ELR (cell line): ENCODE measurements at places on chromosomes 4 and X.

GRCh38 chr4:155342142-155342541, 34.6 kb downstream of the MAP9 start:
- DNase-seq = peak; percentile 67

- peak; percentile 33 for DNase-seq
Measured at GRCh38 chr4:147157860-147158701, 212.4 kb upstream of the TTC29 start.

GRCh38 chr4:188701952-188702351, 562.7 kb downstream of the TRIML1 start:
- DNase-seq = no peak

- DNase-seq = no peak
Measured at GRCh38 chrX:150446151-150446550, 83.0 kb downstream of the MAMLD1 start.

DNA sequence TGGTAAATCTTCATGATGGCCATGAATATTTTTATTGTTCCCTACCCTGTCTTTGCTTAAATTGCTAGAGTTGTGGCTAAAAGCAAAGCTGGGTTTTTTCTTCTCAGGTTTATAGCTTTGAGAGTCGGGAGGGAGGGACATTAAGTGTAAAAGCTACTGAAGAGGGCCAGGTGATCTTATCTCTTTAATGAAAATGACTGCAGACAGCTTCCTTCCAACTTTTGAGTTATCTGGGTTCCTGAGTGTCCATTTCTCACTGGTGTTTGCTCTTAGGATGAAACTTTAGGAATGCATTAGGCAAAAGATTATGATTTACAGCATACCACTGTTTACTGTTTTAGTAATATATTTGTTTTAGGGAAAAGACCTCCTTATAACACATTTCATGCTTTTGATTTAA, 187.7 kb downstream of the SHROOM3 start:
- DNase-seq = no peak

DNA sequence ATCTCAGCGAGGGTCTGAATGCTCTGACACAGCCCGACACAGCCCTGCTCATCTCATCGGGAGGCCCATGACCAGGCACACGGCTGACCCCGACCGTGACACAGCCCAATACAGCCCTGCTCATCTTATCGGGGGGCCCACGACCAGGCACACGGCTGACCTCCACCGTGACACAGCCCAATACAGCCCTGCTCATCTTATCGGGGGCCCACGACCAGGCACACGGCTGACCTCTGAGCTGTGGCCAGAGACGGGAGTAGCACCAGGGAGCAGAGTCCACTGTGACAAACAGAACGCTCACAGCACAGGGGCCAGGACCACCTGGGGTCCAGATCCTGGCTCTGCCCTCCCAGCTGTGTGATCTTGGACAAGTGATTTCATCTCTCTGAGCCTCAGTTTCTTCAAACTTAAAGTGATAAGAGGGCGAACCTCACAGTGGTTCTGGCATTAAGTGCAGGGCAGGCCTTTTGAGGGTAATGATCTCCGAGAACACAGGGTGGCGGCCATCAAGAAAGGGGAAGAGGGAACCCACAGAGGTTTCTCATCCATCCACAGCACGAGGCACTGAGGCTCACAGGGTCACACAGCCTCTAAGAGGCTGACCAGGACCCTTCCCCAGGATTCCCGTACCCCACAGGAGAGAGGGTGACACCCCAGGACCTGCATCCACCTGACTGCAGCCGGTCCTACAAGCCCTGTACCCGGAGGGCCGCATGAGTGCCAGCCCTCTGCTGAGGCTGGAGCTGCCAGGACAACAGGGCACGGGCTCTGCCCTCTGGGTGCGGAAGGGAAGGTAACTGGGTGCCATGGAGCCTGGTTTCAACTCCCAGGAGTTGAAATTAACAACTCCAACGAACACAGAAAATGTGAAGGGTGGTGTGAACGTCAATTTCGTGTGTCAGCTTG, 60.1 kb downstream of the WFS1 start:
- no peak for DNase-seq

DNA sequence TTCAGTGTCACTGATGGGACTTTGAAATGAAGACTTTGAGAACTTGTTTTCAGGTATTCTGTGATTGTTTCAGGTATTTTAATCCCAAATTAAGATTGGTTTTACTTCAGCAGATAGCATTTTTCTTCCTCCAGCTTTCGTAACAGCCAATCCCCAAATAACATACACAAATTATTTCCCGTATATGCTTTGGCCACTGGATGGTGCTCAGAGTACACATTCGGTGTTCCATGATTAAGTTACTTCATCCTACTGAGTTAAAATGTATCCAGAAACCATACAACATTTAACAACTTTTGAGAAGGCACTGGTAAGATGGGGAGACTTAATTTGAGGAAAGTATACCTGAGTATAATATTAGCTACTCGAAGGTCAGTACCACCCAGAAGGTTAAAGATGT, 233.4 kb upstream of the FAM47A start:
- DNase-seq = peak; percentile 0

GRCh38 chr4:24769571-24769970, 25.8 kb upstream of the SOD3 start:
- DNase-seq = peak; percentile 25

DNA sequence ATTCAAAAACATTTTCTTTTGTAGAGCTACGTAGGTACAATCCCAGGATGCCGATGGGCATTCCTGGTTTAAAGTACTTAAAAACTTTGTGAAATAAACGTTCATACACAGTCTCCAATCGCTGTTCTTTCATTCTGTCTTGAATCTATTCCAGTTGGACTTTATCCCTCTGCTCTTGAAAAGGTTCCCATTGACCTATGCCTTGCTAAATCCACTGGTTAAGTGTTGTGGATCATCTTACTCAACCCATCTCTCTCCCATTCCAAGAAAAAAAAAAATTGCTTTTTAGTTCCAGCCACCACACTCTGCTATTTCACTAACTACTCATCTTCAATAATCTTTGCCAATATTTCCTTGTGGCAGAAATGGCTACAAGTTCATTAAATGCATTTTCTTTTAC, 542.3 kb upstream of the GRIA3 start:
- DNase-seq = no peak

GRCh38 chr4:113248320-113248719, 198.9 kb downstream of the ANK2 start:
- peak; percentile 4 for DNase-seq

DNA sequence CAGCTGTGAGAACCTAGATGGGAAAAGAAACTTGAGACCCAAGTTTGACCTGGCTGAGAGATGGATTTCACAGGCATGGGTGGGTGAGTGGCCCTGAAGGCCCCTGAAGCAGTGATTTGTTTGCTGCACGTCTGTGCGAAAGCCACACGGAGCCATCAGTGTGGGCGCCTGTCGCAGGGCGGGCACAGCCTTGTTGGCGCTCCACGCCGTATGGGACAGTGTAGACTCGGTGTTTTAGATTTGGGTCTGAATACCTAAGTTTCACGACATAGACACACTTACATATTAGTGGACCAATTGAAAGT, 21.9 kb upstream of the UVSSA start:
- DNase-seq = no peak

- no peak for DNase-seq
Measured at GRCh38 chr4:125722009-125722408, 407.3 kb downstream of the FAT4 start.

- DNase-seq = no peak
Measured at GRCh38 chr4:172393220-172393619, 580.0 kb downstream of the GALNTL6 start.

GRCh38 chr4:38673130-38673978, 9.4 kb downstream of the KLF3 start:
- DNase-seq = no peak

- DNase-seq = no peak
Measured at GRCh38 chrX:37075892-37076595, 67.9 kb downstream of the FAM47C start.

DNA sequence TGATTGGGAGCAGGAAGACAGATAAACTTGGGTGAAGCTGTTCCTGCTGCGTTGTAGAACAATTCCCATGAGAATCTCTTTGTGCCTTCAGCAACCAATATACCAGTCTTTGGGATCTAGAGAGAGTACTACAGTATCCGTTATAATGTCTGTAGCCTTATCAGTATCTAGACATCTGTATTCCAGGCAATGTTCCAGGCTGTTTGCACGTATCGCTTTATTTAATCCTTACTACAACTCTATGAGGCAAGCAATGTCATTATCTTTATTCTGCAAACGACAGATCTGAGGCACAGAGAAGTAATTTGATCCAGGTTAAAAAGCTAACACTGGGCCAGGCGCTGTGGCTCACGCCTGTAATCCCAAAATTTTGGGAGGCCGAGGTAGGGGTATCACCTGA, 251.6 kb downstream of the ARHGAP24 start:
- DNase-seq = no peak

GRCh38 chrX:12865359-12865758, 1.5 kb upstream of the TLR7 start:
- no peak for DNase-seq

DNA sequence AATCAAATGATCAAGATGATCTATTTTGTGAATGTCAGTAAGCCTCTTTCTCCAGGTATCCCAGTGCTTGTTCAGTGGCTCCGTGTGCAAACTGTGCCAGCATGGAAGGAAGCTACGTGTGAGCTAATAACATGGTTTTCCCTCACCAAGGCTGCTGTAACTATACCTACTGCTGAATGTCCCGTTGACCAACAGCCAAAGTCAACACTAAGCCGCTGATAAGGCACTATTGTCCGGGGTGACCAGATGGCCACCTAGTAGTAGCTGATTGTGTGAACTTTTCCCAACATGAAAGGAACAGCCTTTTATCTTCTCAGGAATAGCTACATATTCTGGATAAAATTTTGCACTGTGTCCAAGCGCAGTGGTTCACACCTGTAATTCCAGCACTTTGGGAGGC, 58.0 kb upstream of the ABCG2 start:
- DNase-seq = no peak

DNA sequence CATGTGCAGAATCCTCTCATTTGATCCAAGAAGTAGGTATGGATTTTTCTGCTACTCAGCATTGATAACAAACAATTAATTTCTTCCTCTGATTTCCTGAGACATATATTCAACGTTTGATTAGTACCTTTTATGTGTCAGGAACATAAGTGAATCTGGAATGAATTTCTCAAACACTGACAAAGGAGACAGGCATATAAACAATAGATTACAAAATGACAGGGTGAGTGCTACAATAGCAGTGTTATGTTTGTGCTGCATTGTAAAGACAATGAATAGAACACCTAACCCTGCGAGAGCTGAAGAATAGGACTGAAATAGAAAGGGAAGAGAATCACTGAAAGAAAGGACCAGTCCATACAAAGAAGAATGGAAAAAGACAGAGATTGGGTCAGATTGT, 52.9 kb downstream of the ARHGAP24 start:
- no peak for DNase-seq

DNA sequence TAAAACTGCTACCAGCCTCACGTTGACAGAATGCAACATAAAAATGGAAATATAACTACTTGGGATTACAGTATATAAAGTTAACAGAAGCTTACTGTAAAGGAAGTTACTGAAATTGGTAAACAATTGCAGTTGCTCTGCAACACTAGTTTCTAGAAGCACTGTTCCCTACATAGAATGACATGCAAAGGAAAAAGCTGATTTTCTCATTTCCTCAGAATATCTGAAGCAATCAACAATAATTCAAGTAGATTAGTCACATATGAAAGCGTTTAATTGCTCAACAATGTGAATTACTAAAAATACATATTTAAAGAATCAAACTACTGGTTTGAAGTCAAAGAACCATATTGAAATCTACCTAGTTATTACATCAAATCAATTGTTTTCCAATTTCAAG, 31.8 kb downstream of the PDGFC start:
- no peak for DNase-seq

DNA sequence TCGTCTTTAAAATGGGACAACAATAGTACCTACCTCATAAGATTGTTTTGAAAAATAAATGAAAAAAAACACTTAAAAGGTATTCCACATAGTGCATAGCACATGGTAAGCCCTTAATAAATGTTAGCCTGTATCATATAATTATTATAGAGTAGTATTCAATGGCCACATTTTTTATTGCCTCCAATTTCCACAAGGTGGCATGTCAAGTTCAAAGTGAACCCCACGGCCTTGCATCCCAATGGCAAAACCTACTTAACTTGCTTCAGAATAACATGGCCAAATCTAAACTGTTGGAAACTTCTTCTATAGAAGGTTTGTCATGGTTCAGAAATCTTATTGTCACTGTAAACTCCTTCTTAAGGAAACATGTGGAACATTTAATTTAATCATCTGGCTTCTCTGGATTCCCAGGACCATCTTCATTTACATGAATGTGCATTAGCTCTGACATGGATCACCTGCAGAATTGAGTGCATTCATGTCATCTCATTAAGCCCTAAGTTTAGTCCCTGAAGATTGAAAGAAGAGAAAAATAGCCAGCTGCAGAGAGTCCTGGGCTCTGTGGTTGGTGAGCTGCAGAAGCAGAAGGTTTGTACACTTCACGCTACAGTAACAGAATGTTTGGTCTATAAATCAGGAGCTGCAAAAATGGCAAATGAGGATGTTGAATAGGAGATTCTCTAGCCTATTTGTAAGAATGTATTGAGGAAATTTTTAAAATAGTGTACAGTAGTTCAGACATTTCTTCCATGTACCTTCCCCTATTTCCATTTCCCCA, 61.0 kb downstream of the ANXA3 start:
- peak; percentile 67 for DNase-seq

DNA sequence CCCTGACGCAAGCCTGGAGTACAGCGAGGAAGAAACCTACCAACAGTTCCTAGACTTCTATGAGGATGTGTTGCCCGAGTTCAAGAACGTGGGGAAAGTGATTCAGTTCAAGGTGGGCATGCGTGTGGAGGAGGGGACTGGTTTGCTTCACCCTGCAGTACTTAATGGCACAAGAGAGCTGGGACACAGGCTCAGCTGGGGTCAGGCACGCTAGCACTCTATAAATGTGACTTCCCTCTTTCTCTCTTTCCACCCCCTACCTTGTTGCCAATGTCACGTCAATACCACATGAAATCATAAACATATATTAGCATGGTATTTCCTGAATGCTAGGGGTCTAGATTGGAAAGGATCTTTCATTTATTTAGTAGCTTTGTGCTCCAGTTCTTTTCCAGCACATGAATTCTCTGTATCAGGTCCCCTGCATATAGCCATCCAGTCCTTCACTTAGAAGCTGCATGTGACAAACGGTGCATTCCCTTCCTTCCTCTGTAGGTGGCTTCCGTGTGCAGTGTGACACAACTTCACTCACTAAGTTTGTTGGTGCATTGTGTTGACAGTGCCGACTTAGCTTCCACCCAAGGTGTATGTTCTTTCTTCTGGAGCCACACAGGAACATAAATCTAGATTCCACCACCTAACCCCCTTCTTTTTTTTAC, 25.6 kb downstream of the ZRSR2 start:
- DNase-seq = peak; percentile 17

DNA sequence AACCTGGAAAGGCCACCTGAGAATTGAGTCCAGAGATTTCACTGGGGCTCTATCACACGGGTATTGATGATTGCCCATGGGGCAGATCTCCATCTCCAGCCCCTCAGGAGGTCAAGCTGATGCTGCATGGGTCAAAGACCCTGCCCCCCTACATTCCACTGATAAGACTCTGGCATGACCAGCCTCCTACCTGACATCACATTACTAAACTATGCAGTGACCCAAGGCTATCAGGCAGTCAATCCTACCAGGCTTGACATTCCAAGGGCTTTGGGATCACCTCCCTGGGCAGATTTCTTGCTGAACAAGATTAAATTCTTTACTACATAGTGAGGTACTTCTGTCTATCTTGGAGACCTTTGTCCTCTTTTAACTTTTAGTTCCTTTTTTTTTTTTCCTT, 192.7 kb upstream of the STS start:
- DNase-seq = no peak

- no peak for DNase-seq
Measured at GRCh38 chr4:1207157-1207470, 34.7 kb upstream of the SPON2 start.

- DNase-seq = no peak
Measured at GRCh38 chr4:19657856-19658255, 593.8 kb upstream of the SLIT2 start.

- peak; percentile 52 for DNase-seq
Measured at GRCh38 chrX:14927401-14927800, 54.2 kb downstream of the MOSPD2 start.
